ENCODE measurements at places on chromosomes 16 and 17.

- DNase-seq = no peak
Measured at GRCh38 chr17:71948703-71949422, 172.0 kb upstream of the SOX9 start.

DNA sequence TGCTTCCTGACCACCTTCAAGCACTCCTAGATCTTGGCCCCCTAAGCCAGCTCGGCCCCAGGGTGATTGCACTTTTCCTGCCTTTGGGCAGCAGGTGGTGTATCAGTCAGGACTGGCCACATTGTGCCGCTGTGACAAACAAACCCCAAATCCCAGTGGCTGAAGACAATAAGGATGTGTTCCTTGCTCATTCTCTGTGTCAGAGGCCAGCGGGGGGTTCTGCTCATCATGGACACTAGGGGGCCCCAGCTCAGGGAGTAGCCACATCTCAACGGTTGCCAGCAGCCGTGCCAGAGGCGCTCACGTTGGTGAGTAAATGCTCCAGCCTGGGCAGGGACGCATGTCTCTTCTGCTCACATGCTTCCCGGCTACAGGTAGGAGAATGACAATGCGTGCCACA is 60.4 kb downstream of the ZDHHC7 start:
- no peak for DNase-seq

- no peak for DNase-seq
Measured at GRCh38 chr17:79691931-79692330, 38.8 kb upstream of the ENPP7 start.

DNA sequence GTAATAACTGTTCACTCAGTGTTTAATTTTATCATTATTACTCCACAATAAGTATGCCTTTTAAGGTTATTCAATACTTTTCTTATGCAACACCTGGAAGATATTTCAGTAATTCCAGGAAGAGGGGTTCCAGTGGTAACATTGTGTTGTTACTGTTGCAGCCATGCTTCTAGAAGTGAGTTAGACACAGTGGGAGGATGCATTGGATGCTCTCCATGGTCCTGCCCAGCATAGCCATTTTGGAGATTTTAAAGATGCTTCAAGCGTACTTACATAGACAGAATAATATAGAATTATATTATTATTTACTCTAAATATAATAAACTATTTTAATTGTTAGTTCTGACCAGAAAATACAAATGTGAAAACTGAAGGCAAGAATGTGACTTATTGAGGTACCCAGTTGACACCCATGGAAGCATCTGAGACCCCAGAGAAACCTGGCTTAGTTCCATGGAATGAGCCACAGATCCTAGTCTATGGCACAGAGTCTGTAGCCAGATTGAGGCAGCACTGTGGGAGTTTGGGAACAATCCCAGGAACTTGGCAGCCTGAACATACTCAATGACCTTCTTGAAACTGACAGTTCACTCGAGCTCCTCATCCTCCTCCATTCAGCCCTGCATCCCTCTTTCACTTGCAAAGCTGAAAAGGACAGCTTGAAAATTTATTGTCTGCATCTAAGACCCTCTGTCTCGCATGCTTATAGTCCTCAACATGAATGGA is 190.1 kb upstream of the HS3ST4 start:
- no peak for DNase-seq

DNA sequence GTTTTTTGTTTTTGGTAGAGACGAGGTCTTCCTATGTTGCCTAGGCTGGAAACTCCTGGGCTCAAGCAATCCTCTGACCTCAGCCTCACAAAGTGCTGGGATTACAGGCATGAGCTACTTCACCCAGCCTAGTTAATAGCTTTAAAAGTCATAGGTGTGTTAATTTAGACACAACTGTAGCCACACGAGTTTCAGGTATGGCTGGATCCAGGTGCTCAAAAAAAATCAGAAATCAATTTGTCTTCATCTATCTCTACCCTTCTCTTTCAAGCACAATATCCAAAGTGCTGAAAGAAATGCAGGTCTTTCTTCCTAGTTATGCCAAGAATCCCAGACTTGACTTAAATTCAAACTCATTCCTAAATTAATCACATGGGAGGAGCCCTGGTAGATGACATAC is 23.9 kb upstream of the C16orf87 start:
- no peak for DNase-seq

DNA sequence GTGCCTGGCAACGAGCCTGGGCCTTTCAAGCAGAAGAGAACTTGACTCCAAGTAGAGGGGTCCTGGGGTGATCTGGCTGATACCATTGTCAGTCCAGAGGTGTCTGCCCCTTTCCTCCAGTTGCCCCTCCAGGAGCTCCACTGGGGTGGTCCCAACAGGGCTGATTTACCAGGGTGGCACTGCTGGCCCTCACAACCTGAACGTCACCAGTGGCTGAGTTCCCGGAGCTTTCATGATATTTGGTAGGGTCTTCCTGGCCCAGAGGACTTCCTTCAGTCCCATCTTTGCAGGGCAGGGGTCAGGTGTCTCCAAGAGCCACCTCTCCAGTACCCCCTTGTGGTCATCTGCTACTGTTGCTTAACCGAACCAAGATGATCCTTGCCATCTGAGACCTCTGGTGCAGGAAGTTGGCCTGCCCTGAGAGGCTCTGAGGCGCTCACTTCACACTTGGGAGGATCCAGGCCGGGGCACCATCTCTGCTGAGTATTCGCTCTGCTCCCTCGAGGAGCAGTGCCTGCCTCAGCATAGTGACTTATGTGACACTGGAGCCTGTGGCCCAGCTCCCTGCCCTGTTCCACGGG is 3.5 kb downstream of the LIMD2 start:
- peak; percentile 23 for DNase-seq

GRCh38 chr16:78729687-78730086 is 630.2 kb downstream of the WWOX start:
- DNase-seq = no peak

- DNase-seq = no peak
Measured at GRCh38 chr17:69818467-69818866, 256.6 kb upstream of the KCNJ16 start.

DNA sequence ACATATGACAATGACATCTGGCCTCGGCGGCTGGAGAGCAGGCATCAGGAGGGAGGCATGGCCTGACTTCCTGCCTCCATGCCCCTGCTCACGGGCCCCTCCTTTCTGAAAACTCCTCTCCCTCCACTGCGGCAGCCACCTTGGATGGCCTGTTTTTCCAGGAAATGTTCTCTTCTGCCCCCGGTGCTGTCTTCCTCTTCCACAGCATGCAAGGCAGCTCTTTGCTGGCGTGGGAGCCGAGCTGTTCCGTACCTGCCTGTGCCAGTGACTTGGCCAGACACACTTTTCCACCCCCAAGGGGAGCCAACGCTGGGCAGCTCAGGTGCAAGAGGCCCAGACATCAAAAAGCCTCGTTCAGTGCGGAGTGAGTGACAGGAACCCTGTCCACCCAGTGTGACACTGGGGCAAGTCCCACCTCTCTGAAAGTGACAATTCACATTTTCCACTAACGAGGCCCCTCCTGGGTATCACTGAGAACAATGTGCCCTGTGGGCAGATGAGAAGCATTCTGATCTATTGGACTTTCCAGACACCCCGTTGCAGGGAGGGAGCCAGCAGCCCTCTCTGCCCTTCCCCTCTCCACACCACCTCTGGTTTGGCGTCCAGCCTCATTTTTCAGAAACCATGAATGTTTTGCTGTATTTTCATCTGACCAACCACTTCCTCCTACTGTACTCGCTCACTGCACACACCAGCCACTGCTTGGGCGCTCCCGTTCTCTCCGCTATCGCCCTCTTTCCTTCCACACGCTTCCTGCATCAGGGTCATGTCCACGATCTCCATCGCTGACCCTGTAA is 31.2 kb downstream of the NSMCE1 start:
- DNase-seq = no peak

- no peak for DNase-seq
Measured at GRCh38 chr17:8556074-8556473, 74.5 kb downstream of the MYH10 start.

GRCh38 chr17:81427173-81428120 is 32.2 kb downstream of the BAHCC1 start:
- DNase-seq = no peak
